ENCODE measurements at places on chromosomes 6 and 20.

DNA sequence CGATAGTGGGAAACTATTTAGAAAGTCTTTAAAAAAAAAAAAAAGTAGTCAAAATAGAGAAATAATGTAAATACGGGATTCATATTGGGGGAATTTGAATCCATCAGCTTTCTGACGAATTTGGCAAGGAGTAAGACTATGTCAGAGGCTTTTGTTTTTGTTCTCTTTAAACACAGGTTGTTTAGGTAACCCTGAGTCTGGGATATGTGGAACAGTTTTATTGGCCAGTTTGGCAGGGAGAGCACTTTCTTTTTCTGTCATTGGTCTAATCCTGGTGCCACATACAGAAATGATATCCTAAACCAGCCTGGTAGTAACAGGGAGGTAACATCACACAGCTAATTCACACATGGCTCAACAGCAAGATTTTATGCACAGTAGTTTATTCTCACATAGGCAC lies 27.7 kb downstream of the HAO1 start:
- no peak for DNase-seq

DNA sequence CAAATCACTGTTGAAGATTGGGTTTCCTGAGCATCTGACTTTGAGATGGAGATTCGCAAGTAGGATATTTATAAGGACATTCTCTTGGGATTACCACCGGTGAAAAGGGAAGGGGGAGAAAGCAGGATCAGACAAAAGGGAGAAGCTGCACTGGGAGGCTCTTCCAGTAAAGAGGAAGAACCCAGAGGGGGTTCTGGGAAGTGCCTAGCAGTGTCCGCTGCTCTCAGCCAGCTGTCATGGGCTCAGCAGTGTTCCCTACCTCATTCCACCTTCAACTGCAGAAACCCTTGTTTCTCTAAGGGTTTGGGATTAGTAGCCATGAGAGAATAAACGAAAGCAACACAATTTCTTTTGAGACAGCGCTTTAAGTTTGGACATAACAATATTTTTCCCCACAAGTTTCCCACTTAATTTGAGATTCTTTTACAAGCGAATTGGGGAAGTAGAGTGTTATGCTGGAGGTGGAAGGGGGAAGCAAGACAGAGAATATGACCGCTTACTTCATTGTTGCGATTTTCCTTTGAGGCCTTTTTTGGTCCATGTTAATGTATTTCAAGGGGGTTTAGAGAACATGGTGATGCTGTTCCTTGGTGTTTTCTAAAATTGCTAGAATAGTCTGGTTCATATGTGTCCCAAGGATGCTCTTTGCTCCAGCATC lies 154.5 kb upstream of the SCGN start:
- DNase-seq: no peak

GRCh38 chr6:108694816-108695215 lies 134.1 kb downstream of the FOXO3 start:
- DNase-seq: peak; percentile 49

DNA sequence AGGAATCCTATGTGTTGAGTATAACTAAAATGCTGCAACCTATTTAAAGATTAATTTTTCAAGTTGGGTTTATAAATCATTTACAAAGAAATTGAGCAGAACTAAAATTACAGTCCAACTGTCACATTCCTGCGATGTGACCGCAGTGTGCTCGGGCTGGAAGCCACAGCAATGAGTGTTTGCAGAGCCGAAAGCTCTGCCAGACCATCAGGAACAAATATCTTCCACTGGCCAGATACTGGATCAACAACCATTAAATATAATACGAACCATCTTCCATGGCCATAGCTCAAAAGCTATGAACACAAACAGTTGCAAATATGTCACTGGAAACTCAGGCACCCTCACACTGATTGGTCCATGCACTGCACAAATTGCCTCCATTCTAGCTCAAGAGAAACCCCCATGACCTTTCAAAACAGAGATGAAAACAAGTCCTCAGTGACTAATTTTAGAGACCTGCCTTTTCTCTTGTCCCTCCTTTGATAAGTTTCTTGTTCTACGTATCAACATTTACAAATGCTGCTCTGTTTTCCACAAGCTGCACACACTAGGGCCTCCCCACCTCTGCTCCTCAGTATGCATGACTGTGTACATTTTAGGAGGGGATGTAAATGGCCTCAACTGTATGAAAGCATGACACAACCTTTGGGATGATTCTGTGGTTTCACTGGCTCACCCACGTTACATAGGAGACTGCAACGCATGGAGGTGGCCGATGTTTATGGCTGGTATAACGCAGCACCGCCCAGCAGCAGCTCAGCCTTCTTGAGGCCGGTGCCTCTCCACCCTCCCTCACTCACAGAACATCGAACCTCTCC lies 171.7 kb downstream of the WDR27 start:
- DNase-seq: no peak

DNA sequence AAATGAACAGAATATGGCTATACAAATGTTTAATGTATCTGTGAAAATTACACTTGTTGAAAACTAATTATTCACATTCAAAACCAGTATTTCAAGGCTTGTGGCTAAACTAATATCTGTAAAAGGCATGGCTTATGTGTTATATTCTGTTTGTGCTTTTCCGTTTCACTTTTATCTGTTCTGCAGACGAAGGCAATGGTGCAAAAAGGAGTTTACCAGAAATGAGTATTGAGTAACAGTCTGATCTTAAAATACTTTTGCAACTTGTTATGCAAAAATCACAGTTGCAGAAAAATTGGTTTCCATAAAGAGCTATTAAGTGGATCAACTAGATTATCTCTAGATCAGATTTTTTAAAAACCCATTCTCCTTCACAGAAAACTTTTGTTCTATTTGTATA lies 9.4 kb upstream of the STX11 start:
- no peak for DNase-seq

DNA sequence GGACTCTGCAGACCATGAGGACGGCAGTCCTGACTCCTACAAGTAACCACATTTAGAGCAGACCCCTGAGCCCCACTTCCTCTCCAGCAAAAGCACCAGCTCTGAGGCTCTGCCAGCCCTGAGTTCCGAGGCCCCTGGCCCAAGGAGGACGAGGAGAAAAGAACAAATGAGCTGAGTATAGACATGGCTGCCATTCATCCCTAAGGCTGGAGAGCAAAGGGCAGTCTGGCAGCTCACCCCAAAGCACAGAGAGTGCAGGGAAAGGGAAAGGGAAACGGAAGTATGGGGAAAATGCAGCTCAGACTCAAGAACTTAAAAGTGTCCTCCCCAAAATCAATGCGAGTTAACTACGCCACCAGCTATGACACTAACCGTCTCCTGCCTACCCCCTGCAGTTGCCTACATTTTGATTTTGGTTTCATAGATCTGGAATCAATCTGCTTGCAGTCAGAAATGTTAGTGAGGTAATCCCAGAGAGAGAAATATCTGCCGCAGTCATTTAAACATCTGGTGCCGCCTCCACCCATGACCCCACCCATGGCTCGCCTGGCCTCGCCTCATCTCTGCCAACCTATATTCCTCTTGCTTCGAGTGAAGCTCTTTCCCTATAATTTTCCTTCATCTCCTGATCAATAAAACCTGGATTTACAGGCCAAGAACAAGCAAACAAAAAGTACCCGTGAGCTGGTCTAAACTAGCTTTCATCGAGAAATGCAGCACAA lies 49.6 kb upstream of the AFDN start:
- peak; percentile 17 for DNase-seq
